ENCODE measurements at places on chromosomes 2 and 18.

- no peak for DNase-seq
These were observed 23.4 kb downstream of the ARHGAP15 start for GRCh38 chr2:143152637-143153036.

GRCh38 chr18:63974991-63975390, 5.1 kb downstream of the SERPINB8 start:
- peak; percentile 47 for DNase-seq

- no peak for DNase-seq
These were observed 384.3 kb downstream of the PIK3C3 start for GRCh38 chr18:42339372-42339771.

GRCh38 chr2:241217320-241218031, 29.0 kb downstream of the ANO7 start:
- DNase-seq, result peak; percentile 66

DNA sequence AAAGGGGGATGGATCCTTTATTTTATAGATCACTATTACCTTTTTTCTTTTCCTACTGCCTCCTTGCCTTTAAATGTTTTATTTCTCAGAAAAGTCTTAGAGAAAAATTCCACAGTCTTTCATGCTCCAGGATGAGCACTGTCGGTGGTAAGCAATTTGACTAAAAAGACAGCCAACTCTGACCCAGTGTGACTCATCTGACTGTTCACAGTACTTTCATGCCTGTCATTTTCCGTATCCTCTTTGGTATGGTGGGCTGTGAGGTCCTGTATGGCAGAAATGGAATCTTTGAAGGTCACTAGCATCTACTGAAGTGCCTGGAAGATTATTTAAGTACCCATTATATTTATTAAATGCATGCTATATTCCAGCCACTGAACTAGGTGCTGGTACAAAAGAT, 2.1 kb upstream of the RFTN2 start:
- peak; percentile 68 for DNase-seq

DNA sequence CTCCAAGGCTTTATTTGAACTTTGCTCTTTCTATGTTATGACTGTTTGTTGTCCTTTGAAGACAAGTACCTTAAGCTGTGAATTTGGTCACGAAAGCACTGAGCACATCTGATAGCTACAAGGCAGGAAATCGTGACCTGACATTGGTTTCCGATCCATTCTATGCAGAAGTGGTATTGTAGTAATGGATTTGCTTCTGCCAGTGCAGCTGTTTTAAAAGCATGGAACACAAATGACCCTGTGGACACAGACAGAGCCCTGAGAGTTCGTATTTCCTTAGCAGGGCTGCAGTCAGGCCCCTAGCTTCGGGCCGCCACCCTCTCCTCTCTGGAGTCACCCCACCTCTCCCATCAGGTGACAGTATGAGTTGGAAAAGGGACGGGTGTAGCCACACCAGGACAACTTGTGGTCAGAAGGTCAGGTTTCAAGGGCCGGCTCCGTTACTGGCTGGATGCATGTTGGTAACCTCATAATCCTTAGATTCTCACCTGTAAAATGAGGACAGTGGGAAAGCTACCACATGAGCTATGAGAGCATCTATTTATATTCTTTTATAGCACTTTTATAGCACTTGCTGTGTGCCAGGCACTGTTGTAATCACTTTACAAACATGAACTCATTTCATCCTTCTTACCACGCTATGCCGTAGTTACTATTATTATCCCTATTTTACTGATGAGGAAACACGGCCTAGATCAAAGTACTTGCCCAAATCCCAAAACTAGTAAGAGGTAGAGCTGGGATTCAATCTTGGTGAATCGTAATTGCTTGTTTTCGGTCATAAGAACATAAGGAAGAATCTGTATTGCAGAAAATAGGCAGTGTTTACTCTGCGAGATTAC, 70.2 kb downstream of the SPATS2L start:
- no peak for DNase-seq

DNA sequence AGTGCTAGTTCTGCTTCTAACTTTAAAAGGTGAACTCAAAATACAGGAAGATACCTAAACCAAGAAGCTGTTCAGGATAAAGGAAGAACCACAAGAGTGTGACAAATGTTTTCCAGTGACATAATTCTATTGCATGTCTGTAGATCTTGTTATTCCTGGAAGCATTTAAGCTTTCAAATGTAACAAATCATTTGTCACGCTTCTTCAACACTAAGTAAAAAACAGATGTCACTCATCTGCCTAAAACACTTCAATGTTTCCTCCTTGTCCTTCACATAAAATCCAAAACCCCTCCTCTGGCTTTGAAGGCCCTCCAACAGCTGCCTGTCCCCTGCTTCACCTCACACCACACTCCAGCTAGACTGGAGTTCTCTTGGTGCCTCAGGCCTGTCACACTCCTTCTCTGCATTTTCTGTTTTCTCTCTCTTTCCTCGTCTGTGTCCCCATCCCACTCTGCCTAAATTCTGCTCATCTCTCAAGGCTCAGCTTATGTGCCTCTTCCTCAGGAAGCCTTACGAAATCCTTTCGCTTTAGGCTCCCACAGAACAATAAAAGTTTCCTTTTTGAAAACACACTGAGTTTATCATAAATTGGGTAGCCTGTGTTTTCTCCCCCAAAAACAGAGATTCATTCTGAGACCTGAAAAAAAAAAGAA, 6.4 kb upstream of the CLEC4F start:
- DNase-seq, result no peak

DNA sequence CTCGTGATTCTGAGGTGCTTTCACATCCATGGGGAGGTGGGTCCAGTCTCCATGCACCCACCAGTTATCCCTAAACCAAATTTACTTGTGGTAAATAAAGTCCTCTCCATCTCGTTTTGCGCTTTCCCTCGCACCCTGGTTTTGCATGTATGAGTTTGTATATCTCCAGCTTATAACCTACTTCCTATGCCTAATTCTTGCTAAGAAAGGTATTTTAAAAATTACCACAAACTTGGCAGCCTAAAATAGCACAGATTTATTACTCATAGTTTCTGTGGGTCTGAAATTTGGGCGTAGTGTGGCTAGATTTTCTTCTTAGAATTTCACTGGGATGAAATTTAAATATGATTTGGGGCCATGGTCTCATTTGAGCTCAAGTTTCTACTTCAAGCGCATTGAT, 511.5 kb downstream of the NYAP2 start:
- peak; percentile 7 for DNase-seq

DNA sequence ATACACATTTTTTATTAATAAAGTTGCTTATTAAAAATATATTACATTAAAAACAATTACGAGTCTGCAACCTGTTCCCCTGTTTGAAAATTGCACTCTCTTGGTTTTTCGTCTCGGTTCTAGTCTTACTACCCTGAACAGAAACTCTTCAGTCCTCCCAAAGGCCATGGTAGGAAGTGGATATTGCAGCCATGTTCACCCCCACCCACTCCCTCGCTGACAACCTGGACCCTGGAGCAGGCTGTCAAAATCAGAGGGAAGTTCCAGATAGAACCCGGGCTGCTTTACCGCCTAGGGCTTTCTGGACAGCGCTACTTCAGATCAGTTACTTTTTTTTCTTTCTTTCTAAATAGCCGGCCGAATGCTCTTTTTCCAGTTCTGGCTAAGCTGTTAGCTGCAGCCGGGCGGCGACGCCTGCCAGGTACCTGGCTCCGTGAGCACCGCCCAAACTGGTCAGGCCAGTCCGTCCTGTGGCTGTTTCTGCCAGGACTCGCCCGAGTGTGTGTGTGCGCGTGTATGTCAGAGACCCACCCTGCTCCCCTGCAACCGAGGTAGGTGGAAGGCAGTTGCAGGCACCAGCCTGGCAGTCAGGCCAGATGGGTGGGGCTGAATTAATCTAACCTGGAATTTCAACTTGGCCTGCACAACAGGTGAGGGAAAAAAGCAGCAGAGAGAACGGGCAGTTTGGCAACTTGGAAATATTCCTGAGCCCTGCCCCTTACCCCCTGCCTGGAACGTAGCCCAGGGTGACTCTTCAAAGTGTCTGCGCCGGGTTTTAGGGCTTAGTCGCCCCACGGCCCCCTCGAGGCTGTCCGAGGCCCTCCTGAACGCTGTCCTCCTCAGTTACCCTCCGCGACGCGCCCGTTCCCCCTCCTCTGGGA, 1.1 kb upstream of the TET3 start:
- DNase-seq, result no peak

DNA sequence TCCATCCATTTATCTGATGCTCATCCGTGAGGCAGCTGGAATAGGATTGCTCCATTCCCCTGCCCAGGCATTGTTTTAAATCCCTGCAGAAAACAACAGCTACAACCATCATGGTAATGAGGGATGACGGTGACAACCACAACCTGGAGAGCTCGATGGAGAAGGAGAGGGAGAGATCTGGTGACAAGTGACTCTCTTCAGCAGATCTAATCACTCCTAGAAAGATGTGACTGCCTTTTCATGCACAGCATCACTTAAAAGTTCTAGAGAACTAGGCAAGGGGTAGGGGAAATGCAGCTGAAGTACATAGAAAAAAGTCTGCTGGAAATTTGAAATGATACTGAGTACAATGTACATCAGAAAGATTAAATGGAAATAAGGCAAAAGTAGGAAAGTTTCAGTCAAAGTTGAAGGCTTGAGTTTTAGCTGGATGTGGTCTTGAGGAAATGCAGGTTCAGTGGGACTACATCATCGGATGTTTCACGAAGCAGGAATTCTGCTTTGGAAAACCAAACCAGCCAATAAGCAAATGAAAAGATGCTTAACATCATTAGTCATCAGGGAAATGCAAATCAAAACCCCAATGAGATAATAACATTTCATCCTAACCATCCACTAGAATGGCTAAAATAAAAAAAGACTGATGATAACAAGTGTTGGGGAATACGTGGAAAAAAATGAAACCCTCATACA, 6.8 kb upstream of the ARHGAP25 start:
- peak; percentile 60 for DNase-seq

- DNase-seq, result no peak
These were observed 3.0 kb upstream of the NCKAP5 start for GRCh38 chr2:133571249-133571648.

- no peak for DNase-seq
These were observed 44.6 kb downstream of the LAMA3 start for GRCh38 chr18:23733895-23734294.

DNA sequence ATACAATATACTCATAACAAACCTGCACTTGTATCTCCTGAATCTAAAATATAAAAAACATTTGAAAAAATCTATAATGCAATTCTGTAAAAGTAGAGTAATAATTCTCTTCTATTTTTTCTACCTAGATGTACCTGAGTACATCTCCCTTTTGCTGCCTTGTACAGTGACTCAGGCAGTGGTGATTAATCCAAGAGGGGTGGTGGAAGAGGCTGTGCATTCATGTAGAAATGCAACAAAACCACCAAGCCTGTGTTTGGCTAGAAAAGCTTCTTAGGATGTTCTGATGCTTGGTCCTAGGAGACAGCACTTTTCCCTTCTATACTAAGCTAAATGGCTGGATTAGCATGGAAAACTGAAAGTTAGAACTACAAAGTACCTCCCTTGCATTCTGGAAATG, 245.8 kb downstream of the DPP10 start:
- DNase-seq, result no peak

Data from fibroblast of skin of back (primary cell).